Stimulated activated CD4-positive, alpha-beta T cell treated with anti-CD3 and anti-CD28 coated beads, Interleukin-15, amount 100 ng/mL, for 1 hour (primary cell): ENCODE measurements at places on chromosomes 1 and 21.

GRCh38 chr1:214702556-214702955, 99.6 kb downstream of the CENPF start:
- DNase-seq = no peak

- no peak for DNase-seq
Observed at GRCh38 chr1:34681480-34682451, 73.1 kb upstream of the GJB5 start.

DNA sequence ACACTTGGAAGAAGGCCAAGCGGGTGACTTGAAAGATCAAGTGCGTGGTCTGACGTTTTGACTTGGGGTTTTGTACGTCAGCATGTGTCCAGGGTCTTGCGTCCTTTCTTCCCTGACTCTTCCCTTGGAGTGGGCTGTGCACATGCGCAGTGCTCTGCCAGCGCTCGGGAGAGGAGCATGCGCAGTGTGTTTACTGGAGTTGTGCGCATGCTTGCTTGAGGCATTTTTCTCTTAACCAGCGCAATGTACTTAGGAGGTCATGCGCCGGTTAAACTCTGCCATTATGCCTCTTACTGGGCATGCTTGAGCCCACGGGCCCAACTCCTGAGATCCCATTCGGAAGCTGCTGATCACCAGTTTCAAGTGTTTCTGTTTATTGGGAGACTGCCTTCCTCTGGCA, 242.5 kb upstream of the AJAP1 start:
- no peak for DNase-seq

DNA sequence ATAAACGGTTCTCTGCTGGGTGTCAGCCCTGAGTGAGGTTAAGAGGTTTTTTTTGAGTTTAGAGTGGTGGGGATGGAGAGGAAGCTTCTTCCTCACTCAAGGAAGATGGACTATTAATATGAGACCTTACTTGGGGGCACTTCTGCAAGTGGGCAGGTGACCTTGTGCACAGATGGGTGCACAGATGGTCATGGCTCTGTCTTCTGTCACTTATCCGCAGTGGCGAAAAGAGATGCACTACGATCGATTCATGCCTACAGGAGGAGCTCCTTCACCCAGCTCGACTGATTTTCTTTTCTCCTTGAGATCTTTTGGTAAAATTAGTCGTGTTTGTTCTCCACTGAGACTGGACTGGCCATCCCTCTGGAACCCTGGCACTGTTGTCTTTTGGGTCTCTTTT, 22.9 kb upstream of the CYYR1 start:
- DNase-seq = no peak

GRCh38 chr1:29473161-29473855, 237.0 kb downstream of the PTPRU start:
- no peak for DNase-seq
